ENCODE measurements at places on chromosomes 7 and 10.
A peak's percentile ranks its signal among the peaks of the same experiment; 100 is the strongest.

GRCh38 chr10:28853195-28853594, 175.9 kb downstream of the BAMBI start:
- DNase-seq: no peak

- no peak for DNase-seq
These were observed 7.6 kb downstream of the CYP26A1 start for GRCh38 chr10:93081318-93081717.

GRCh38 chr7:129218514-129219062, 6.2 kb upstream of the AHCYL2 start:
- peak; percentile 82 for DNase-seq

- no peak for DNase-seq
These were observed 249.7 kb downstream of the TNS3 start for GRCh38 chr7:47332213-47332612.

GRCh38 chr10:21895932-21896331, 107.6 kb downstream of the DNAJC1 start:
- DNase-seq: no peak

GRCh38 chr10:79184145-79184625, 115.4 kb downstream of the ZMIZ1 start:
- no peak for DNase-seq

- DNase-seq: no peak
These were observed 295.5 kb downstream of the DOCK4 start for GRCh38 chr7:111910656-111911055.

GRCh38 chr10:124602646-124603365, 141.2 kb downstream of the LHPP start:
- no peak for DNase-seq

DNA sequence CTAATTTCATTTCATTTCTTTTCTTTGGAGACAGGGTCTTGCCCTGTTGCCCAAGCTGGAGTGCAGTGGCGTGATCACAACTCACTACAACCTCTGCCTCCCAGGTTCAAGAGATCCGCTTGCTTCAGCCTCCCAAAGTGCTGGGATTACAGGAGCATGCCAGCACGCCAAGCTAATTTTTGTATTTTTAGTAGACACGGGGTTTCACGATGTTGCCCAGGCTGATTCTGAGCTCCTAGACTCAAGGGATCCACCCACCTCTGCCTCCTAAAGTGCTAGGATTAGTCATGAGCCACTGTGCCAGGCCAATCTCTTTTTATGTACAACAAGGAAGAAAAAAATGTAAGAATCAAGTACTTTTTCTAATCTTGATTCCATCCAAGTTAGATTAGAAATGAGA, 10.7 kb upstream of the KMT2E start:
- DNase-seq: no peak

DNA sequence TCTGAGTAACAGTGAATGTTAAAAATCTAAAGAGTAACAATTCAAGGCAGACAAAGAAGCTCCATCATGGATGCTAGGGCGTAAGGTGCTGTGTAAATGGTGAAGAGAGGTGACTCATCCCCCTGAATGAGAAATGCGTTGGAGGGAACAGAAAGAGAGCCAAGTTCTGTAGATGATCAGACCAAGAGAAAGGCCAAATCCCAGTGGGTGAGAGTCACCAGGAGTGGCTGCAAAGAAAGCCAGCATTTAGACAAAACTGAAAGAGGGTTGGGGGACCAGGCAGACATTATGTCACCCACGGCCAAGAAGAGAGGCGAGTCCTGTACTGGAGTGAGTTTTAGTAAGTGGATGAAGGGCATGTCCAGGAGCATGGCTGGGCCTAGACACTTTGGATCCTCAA, 153.1 kb downstream of the TRIL start:
- no peak for DNase-seq

DNA sequence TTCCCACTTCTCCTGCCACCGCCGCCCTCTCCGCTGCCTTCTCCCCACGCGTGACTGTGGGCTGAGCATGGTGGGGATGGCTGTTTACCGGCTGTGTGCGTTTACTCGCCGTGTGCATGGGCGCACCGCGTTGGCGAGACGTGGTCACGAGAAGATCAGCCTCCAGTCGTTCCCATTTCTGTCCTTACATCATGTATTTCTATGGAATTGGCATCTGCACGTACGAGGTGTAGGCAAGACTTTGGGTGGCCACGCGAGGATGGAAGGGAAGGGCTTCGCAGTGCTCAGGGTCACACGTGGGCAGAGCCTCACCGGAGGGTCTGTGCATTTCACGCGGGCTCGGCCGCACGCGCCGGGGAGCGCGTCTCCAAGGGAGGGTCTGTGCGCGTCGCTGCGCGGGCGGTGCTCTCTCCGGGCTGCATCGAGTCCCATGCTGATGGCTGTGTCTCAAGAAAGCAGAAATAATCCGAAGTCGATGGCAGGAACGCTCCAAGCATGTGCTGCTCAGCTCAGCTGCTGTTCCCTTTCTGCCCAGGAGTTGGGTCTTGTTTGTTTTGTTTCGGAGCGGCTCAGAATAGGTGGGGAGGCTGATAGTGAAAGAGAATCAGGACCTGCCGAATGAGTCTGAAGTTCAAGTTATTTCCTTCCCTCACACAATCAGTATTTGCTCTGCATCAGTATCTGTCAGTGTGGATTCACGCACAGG, 973 bp downstream of the CAMK1D start:
- peak; percentile 63 for DNase-seq
